ENCODE measurements at places on chromosomes 6 and 20.

DNA sequence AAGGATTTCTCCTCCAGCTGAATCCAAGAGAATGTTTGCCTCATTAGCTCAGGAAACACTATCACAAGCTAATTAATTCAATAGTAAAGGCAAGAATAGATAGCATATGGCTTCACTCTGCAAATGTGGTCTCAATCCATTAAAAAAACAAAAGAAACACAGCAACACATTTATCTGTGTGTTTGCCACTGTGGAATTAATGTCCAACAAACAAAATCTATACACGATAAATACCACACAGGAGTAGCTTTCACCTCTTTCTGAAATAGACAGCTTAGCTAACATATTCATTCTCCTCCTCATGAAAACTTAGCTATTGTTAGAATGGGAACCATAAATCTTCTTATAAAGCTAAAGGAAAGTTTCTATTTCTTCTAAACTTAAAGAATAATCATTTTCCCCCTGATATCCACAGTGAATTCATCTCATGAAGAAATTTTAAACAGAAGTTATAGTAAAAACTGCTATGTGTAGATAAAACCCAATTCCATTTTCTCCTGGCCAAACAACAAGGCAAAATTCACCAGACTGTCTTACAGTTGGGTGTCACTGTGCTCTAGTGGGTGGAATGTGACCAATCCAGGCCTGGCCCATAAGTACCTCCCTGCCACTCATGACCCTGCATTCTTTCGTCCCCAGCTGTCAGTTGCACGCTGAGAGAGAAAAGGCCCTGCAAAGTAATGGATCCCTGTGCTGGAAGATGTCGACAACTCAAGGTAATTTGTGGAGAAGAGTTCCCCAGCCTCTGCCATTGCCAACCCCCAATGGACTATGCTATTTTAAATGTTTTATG is 92.9 kb upstream of the NRSN1 start:
- DNase-seq: no peak

DNA sequence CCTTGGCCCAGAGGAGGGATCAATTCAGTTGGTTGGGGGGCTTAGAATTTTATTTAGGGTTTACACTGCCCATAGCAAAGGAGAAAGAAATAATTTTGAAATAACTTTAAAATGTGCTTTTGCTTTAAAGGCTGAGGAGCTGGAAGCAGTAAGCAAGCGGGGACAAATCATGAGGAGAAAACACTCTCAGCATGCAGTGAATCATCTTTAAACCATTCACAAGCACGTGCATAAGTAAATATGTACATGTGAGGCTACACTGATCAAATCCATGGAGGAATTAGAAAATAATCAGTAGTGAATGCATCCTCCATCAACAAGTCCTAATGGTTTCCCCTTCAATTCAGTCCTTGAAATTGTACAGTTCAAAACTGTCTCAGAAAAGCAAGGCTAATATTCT is 181.0 kb downstream of the MTFR2 start:
- DNase-seq: no peak

- no peak for DNase-seq
Observed at GRCh38 chr6:120274547-120274946, 925.0 kb upstream of the MAN1A1 start.

GRCh38 chr6:74343804-74344203 is 647.8 kb downstream of the CD109 start:
- DNase-seq: no peak

- DNase-seq: no peak
Observed at GRCh38 chr6:7052443-7053011, 55.2 kb upstream of the RREB1 start.

- DNase-seq: no peak
Observed at GRCh38 chr6:13760307-13761304, 49.0 kb upstream of the RANBP9 start.

GRCh38 chr6:83702077-83702476 is 6.8 kb downstream of the SNAP91 start:
- no peak for DNase-seq

GRCh38 chr6:158867381-158868121 is 48.4 kb upstream of the EZR start:
- DNase-seq: no peak

Data from stimulated activated CD4-positive, alpha-beta T cell treated with anti-CD3 and anti-CD28 coated beads, Interleukin-1b, Interleukin-23, amount 100 ng/mL, for 1 hour (primary cell).